ENCODE measurements at places on chromosomes 4 and X.
A peak's percentile ranks its signal among the peaks of the same experiment; 100 is the strongest.

- peak; percentile 69 for DNase-seq
These were observed 117.3 kb downstream of the DRD5 start for GRCh38 chr4:9898596-9899305.

DNA sequence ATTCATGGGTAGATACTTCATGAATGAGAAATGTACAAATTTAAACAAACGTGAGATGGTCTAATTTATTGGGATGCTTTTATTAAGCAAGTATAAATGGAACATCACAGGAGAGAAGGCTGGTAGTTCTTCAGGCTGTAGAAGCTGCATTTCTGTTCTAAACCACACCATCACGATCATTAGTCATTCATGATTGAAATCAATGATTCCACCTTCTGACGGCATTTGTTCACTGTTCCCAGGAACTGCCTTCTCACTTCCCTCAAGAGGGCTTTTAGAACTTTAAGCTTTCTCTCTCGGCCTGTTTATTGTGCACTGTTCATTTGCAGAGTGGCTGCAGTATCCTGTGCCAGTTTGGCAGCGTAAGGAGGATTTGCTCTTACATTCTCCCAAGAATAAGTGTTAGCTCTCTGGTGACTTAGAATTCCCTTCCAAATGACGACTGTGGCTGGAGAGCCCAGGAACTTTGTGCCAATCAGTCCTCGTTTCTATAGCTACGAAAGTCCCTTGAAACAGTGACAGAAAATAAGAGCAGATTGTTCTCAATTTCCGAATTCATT is 54.7 kb downstream of the MFAP3L start:
- DNase-seq, result no peak

DNA sequence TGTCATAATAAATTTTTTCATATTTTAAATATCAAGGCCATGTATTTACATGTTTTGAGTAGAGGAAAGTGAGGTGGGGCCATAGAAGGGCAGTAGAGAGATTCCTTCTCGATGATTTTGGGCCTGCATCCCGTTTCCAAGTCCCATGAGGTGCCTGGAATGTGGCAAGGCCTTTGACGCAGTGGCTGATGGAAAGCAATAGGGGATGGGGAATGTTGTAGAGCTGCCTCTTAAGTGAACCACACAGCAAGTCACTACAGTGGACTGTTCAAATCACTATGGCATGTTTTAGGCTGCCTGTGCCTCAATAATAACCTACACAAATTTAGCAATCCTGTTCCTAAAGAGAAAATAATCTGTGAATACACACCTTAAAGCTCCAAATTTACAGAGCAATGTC is 48.3 kb downstream of the ANXA5 start:
- DNase-seq, result peak; percentile 47

- peak; percentile 40 for DNase-seq
These were observed 86.1 kb downstream of the SYNPO2 start for GRCh38 chr4:118974758-118975157.

GRCh38 chr4:141871086-141871770 is 234.8 kb downstream of the IL15 start:
- peak; percentile 61 for DNase-seq

DNA sequence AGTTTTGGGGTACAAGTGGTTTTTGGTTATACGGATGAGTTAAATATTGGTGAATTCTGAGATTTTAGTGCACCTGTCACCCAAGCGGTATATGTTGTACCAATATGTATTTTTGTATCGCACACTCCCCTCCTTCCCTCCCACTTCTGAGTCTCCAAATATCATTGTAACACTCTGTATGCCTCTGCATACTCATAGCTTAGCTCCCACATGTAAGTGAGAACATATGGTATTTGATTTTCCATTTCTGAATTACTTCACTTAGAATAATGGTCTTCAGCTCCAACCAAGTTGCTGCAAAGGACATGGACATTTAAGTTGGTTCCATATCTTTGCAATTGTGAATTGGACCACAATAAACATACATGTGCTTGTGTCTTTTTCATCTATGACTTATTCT is 103.0 kb upstream of the ADAMTS3 start:
- DNase-seq, result no peak

GRCh38 chr4:71136071-71136470 is 142.6 kb downstream of the DCK start:
- no peak for DNase-seq

GRCh38 chr4:74793757-74794381 is 454 bp downstream of the BTC start:
- DNase-seq, result peak; percentile 24

- peak; percentile 44 for DNase-seq
These were observed 10.5 kb upstream of the MAMLD1 start for GRCh38 chrX:150352581-150352980.

DNA sequence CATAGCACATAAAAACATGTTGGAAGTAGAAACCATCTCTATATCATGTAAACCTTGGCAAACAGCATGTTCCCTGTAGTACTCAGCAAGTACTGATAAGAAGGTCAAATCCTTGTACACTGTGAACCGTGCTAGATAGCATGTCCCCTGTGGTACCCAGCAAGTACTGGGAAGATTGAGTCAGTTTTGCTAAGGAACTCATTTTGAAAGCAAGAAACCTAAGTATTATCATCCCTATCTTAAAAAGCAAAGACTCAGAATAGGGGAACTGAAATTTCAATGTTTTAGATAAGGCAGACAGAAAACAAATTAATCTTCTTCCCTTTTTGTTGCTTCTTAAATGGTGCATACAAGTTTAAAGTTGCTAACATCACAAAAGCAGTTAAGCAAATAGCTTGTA is 180.2 kb downstream of the RBM46 start:
- DNase-seq, result no peak

DNA sequence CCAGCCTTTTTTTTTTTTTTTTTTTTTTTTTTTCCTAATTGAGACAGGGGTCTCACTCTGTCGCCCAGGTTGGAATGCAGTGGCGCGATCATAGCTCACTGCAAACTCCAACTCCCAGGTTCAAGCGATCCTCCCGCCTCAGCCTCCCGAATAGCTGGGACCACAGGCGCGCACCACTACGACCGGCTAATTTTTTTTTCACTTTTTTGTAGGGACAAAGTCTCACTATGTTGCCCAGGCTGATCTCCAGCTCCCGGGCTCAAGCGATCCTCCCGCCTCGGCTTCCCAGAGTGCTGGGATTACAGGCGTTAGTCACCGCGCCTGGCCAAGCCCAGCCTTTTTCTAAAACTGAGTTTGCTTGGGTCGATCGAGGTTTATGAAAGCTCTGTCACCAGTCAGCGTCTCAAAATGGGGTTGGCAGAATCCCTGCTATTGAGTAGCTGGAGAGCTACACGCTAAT is 1.3 kb upstream of the OTUD5 start:
- peak; percentile 56 for DNase-seq

GRCh38 chr4:102710986-102711385 is 49.8 kb downstream of the MANBA start:
- no peak for DNase-seq
